ENCODE measurements at places on chromosomes 11 and 22.

- DNase-seq: no peak
Measured at GRCh38 chr11:34206407-34207300, 101.2 kb downstream of the NAT10 start.

DNA sequence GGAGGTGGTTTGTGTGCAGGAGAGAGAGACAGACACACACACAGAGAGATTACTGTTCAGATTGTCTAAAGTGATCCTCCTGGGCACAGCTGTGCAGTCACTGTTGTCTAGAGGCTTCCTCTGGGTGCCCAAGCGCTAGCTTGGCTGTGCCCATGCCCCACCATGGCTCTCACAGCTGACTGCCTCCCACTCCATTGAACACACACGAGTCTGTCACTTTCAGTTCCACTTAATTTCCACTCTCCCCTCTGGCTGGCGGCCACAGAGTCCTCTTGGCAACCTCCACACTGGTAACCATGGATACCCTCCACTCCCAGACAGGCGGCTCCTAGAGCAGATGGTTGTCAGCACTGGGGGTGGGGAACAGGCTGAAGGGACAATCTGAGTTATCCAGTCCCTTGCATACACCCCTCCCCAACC lies 29.1 kb downstream of the MAP6 start:
- no peak for DNase-seq

DNA sequence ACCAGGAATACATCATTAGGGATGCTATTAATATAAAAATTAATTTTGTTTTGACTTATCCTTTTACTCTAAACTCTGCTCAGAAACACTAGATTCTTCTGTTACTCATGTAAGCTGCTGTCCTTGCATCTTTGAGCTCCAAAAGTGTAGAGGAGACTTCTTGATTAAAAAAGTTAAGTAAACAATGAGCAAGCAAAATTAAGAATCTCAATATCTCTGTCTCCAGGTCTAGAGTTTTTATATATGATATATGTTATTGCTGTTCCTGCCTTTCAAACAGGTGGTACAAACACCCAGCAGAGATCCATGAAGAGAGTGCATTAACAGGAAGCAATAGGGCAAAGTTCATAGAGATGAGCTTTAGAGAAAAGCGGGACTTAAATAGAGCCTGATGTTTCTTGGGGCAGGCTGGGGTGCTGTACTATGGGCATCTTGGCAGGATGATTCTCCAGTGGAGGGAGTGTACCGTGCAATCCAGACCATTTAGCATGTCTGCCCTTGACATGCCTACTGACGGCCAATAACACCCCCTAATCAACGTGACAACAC lies 6.9 kb downstream of the MAPK1 start:
- no peak for DNase-seq

DNA sequence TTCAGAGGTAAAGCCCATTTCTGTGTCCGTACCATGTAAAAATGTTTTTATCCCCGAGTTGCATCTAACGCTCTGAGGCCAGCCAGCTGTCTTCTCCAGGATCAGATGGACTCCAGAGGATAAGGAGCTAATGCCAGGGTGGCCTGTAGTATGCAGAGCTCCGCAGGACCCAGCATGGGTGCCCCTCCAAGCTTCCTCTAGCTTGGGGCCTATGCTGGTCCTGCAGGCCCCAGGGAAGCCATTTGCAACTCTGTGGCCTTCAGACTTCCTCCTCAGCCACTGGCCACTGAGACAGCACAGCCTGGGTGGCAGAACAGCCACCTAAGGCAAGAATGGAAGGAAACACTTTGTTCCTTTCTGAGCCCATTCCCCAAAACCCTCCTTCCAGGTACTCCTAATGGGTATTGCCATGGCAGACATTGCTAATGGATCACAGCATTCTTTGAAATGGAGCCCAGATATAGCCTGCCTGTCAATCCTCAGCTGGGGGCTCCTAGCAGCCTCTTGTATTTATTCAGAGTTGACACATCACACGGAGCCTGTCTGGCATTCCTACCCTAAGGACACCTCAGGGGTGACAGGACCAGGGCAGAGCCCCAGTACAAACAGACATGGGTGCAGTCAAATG lies 4.7 kb downstream of the ADA2 start:
- no peak for DNase-seq

DNA sequence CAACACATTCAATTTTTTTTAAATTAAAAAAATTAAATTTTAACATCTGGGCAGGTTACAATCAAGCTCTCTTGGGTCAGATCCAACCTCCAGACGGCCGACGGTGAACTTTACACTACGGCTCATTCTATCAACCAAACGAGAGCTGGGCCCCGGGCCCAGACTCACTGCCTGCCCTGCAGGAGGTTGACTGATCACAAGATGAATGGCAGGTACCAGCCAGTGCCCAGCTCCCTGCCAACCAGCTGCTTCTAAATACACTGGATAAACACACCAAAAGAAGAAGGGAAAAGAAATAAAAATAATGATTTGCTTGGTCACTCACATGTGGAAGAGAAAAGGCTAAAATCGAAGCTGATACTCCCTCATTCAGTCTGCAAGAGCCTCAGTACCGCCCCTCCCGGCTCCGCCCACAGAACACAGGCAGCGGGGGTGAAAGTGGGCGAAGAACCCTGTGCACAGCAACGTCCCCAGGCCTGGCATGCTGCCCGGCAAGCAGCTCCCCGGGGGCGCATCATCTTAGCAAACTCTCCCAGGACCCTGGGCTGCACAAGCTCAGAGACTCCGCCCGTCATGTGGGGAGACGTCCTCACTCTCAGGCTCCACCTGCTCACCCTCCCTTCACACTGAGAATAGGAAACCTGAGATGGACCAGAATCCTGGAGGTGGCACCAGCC lies 303.4 kb downstream of the SHANK2 start:
- DNase-seq: no peak

DNA sequence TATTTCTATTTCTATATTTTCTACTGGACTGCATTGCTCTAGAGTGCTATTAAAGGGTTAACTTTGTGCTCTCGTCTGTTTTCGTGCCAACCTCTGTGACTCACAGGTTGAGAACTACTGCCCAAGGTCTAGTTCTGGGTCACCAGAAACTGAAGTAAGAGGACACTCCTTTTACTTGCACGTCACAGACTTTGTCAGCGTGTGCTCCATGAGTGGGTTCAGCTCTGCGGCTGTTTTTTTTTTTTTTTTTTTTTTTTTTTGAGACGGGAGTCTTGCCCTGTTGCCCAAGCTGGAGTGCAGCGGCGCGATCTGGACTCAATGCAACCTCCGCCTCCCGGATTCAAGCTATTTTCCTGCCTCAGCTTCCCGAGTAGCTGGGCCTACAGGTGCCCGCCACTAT lies 49.8 kb downstream of the CLMP start:
- no peak for DNase-seq

GRCh38 chr11:128361451-128362020 lies 225.8 kb downstream of the ETS1 start:
- no peak for DNase-seq

- no peak for DNase-seq
Measured at GRCh38 chr11:63761931-63762653, 6.5 kb downstream of the ZFTA start.

GRCh38 chr11:115065830-115066664 lies 387.7 kb downstream of the NXPE2 start:
- no peak for DNase-seq

- no peak for DNase-seq
Measured at GRCh38 chr11:118087931-118088330, 1.2 kb upstream of the SMIM35 start.

DNA sequence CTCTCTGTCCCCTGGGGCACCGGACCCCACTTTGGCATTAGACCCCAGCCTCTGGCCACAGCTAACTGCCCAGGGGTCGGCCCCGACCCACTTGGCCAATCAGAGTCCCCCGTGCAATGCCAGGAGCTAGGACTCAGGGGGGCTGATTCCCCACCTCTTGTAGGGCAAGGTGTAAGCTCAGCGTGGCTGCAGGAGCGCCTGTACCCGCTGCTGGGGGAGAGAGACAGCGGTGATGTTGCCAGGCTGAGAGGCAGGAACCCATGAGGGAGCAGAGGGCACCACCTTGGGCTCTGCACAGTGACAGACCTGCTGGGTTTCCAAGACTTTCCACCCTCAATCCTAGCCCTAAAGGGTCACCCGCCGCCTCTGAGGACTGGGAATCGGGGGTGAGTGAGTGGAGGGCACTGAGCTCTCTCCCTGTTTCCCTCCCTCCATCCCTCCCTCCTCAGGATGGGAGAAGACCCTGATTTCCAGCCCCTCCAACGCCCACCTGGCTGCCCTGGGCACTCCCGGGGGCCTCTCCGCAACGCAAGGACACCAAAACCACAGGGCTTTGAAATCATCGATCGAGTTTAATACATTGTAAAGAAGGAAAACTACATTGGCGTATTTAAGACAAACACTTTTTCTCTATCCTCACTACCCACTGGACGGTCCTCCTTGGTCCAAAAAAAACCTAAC lies 128.4 kb downstream of the ARHGAP8 start:
- no peak for DNase-seq

DNA sequence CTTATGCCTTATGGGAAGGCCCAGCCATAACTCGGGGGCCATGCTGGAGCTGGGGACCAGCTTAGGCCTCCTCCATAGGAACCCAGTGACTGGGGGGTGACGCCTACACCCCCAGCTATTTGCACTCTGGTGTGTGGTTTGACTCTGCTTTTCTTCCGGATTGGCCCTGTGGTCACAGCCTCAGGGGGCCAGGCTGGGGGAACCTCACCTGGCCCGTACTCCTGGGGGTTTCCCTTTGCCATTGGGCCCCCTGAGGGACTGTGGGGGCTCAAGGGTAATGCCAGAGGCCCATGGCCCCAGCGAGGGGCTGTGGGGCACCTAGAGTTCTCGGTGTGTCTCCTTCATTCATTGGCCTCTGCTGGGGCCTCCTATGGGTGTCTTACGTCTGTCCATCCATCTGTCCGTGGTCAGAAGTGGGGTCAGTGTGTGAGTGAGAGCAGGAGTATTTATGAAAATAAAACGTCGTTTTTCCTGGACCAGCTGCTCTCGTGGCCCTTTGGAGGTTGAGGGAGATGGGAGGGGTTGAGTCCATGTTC lies 6.3 kb upstream of the SH3BP1 start:
- DNase-seq: no peak

Measured in stimulated activated CD4-positive, alpha-beta T cell treated with anti-CD3 and anti-CD28 coated beads, Interleukin-1b, Interleukin-23, amount 100 ng/mL, for 1 hour (primary cell).